ENCODE measurements at places on chromosomes 6 and 20. TPM values are rescaled to one million over a fixed set of nuclear protein-coding genes. Genes with fewer than 3 reads are reported as not detected.

- no peak for DNase-seq
Measured at GRCh38 chr20:16528078-16528477, 45.2 kb downstream of the KIF16B start.

GRCh38 chr6:34381081-34381480 lies 11.4 kb downstream of the NUDT3 start:
- DNase-seq, result no peak

DNA sequence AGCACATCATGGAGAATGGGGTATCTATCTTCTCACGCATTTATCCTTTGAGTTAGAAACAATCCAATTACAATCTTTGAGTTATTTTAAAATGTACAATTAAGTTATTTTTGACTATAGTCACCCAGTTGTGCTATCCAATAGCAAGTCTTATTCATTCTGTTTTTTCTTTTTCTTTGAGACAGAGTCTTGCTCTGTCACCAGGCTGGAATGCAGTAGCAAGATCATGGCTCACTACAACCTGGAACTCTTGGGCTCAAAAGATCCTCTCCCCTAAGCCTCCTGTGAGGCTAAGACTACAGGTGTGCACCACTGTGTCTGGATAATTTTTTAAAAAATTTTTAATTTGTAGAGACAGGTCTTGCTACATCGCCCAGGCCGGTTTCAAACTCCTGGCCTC lies 201.5 kb upstream of the ZNF217 start:
- no peak for DNase-seq

DNA sequence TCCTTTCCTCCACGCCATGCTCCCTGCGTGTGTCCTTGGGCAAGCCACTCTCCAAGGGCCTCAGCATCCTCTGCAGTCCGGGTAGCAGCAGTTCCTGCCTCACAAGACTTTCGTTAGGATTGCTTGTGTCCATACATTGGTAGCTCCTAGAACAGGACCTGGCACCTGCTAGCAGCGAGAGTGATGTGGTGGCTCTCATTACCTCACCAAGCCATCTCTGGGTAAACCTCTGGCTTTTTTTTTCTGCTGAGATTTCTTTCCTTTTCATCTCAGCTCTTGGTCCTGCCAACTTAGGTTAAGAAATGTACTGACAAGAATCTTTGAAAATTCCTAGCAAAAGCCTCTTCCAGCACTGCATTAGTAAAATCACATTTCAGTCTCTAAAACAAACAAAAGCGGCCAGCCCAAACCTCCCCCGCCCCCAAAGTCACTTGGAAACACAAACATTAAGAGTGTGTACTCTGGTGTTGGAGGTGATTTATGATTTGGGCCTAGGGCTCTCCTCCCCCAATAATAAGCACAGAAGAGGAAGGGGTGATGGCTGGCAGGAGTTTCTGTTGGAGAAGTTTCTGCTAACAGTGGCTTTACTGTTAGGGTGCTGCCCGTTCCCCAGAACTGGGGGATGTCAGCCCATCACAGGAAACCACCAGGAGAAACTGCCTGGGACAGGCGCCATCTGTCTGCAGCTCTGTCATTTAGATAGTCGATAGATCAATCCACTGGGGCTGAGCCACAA lies 199.2 kb downstream of the CD83 start:
- DNase-seq, result no peak

DNA sequence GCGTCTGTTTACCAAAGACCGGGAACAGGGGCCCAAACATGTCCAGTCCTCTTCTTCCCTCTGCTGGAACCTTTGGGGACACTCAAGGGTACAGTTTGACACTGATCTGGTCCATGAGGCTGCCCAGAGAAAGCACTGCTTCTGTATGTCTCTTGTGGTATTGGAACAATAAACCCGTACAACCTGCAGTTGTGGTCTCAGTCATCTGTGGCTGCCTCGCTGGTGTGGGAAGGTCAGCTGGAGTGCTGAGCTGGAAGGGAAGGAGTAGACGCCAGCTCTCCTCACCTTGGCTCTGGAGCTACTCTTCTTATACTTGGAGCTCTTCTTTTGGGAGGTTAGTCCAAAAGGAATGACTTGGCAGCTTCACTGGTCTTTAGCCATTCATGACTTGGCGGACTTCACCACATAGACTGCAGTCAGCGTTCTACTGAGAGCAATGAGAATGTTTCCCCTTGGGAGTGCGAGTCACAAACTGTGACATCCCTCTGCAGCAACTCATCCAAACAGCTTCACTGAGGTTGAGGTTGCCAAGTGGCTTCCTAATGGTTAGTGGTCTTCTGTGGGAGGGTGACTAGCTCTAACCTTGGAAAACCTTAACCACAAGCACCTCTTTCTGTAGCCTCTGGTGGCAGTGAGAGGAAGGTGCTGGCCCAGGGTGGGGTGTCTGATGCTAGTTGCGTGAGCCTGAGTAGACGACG lies 81.2 kb downstream of the ASXL1 start:
- no peak for DNase-seq

PLA2G7 gene
- not detected for total RNA-seq

FOXS1 gene
- 0.83 TPM for total RNA-seq

ERVFRD-1 gene
- total RNA-seq, result not detected

GRCh38 chr20:54611708-54612412 lies 136.5 kb downstream of the DOK5 start:
- no peak for DNase-seq

DNA sequence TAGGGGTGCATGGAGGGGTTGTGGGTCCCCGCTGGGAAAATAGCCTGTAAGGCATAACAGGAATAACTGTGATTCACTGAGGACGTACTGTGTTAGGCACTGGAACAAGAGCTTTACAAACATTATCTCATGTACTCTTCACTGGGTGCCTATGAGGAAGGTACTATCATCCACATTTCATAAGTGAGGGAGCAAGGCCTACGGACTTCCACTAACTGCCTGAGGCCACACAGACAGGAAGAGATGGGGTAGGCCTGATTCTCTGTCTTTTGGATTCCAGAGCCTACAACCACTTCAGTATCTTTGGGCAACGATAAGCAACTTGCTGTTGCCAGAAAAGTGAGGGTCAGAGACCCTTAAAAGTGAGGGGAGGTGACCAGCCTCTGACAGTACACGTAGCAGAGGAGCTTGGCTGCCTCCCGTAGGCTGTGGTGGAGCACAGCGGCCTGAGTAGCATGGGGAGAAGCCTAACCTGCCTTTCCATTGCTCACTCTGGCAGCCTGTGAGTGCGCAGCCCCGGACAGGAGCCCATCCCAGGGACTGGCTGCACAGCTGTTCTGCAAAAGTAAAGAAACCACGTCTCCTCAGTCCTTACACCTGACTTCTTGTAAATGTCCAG lies 30.4 kb downstream of the PSMB1 start:
- DNase-seq, result peak; percentile 54

- DNase-seq, result peak; percentile 45
Measured at GRCh38 chr6:4805553-4806336, 29.5 kb downstream of the CDYL start.
